ENCODE measurements at places on chromosomes 16 and 17.

DNA sequence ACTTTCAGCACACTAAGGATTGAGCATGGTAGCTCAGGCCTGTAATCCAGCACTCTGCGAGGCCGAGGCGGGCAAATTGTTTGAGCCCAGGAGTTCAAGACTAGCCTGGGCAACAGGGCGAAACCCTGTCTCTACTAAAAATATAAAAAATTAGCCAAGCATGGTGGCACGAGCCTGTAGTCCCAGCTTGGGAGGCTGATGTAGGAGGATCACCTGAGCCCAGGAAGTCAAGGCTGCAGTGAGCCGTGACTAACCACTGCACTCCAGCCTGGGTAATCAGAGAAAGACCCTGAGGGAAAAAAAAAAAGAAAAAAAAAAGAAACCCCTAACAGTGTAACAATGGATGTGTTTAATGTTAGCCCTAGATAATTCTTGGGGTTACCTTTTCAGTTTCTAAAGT lies 24.0 kb downstream of the PARN start:
- no peak for DNase-seq

GRCh38 chr16:1770328-1771187 lies 785 bp downstream of the NME3 start:
- DNase-seq, result no peak

DNA sequence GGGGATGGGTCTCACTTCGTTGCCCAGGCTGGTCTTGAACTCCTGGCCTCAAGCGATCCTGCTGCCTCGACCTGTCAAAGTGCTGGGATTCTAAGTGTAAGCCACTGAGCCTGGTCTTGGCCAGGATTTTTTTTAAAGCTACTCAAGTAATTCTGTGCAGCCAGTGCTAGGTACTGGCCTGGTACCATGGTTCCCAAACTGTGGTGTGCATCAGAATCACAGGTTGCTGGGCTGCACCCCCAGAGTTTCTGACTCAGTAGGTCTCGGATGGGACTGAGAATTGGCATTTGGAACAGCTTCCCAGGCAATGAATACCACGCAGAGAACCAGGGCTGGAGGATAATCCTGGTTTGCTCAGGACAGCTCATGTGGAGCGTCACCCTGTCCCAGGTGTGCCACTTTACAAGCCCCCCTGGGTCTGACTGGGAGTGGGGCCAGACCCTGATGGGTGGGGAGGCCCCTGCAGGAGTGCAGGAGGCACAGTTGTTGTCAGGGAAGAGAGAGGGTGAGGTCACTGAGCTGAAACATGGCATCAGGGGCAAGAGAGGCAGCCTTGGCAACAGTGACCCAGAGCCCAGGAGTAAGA lies 10.7 kb upstream of the MRPS23 start:
- no peak for DNase-seq

GRCh38 chr17:78249818-78250806 lies 18.7 kb downstream of the TMEM235 start:
- DNase-seq, result no peak

DNA sequence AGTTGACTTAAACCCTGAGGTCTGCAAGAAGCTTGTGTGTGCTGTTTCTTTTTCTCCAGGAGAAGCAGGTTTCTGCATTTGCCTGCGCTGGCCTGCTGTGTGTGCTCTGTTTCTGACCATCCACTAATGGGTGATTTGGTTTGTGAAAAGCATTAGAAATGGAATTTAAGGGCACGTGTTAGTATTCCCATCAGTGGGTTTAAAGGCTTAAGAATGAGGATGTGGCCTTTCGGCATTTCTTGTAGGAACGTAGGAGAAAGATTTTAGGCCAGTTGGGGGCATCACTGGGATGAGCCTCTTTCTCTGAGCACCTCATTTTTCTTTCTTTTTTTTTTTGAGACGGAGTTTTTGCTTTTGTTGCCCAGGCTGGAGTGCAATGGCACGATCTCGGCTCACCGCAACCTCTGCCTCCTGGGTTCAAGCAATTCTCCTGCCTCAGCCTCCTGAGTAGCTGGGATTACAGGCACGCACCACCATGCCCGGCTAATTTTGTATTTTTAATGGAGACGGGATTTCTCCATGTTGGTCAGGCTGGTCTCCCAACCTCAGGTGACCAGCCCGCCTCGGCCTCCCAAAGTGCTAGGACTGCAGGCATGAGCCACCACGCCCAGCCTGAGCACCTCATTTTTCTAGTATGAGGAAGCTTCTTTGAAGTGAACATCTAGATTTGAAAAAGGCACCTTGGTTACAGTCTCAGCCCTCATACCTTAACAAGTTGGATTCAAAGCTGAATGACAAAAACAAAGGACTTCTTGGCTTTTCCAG lies 110.3 kb downstream of the BANP start:
- no peak for DNase-seq

GRCh38 chr17:8187517-8188262 lies 2.3 kb downstream of the BORCS6 start:
- peak; percentile 99 for DNase-seq

GRCh38 chr17:41781404-41782110 lies 5.0 kb downstream of the JUP start:
- no peak for DNase-seq

GRCh38 chr16:59047114-59047513 lies 313.0 kb upstream of the GOT2 start:
- no peak for DNase-seq

DNA sequence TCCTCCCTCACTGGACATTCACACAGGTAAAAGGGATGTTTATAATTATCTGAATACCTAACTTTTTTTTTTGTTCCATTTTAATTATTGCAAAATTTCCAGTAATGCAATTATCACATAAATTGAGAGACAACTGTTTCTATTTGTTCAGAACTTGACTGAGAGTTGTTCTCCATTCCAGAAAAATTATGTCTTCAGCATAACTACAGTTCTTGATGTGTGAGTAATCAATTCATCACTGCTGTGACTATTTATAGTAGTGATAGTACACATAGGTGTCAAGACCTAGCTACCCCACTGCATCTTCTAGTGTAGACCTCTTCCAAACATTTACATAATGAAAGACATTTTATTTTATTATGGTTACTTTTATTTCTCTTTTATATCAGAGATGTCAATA lies 5.8 kb upstream of the TNRC6A start:
- no peak for DNase-seq

- peak; percentile 36 for DNase-seq
These were observed 92.6 kb downstream of the DNAH17 start for GRCh38 chr17:78484271-78485246.

DNA sequence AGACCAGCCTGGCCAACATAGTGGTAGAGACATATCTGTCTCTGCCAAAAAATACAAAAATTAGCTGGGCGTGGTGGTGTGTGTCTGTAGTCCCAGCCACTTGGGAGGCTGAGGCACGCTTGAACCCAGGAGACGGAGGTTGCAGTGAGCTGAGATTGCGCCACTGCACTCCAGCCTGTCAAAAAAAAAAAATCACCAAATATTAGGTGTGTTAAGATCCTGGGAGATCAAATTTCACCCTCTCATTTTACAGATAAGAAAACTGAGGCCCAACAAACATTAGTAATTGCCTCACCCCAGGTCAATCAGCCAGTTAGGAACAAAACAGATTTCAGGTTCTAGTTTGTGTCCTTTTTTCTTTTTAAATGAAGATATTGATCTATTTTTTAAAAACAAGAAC lies 116.7 kb downstream of the MSI2 start:
- no peak for DNase-seq

DNA sequence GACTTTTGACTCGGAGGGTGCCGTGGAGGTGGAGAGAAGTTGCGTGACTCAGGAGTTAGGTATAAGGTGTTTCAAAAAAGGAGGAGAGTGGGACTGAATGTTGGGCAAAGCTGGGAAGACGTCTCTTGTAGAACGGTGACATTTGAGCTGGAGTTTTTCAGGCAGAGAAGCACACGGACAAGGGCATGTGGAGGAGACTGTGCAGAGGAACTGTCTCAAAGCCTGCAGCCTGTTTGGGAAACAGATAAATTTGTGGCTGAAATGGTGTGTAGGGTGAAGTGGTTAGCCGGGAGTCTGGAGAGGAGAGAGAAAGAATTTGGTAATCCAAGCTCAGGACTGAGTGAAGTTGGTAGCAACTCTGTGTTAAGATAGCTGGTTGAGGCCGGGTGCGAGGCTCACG lies 9.8 kb downstream of the USP10 start:
- no peak for DNase-seq

DNA sequence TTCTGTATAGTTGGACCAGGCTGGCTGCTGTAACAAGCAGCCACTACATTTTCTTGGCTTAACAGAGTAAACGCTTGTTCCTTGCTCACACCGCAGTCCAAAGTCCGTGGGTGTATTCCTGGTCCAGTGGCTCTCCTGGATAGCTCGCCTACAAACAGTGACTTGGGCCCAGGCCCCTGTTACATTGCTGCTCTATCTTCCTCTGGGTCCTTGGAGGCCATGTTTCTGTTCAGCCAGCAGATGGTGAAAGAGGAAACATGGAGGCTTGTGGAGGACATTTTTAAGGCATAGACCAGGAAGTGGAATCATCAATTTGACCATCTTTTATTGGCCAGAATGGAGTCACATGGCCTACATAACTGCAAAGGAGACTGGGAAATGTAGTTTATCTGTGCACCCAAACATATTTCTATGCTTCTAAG lies 55.1 kb downstream of the ATP2C2 start:
- DNase-seq, result peak; percentile 49

DNA sequence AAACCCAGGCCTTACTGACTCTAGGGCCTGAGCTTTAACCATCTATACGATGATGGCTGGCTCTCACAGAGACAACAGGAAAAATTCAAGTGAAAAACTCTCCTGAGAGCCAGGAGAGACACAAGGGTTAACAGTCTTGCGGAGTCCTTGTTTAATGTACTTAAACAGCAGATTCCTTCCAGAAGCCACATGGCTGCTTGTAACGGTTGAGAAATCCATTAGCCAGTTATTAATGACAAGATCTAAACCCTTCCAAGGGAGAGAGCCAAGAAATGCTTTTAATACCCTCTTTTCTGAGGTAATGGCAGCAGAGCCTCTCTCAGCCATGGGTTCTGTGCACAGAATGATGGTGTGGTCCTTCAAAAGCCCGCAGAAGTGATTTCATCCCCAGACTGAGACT lies 5.2 kb upstream of the ALDOA start:
- no peak for DNase-seq

- DNase-seq, result peak; percentile 55
These were observed 2.2 kb downstream of the DPEP1 start for GRCh38 chr16:89615596-89616090.

- no peak for DNase-seq
These were observed 41.8 kb downstream of the MYO18A start for GRCh38 chr17:29138184-29138955.

DNA sequence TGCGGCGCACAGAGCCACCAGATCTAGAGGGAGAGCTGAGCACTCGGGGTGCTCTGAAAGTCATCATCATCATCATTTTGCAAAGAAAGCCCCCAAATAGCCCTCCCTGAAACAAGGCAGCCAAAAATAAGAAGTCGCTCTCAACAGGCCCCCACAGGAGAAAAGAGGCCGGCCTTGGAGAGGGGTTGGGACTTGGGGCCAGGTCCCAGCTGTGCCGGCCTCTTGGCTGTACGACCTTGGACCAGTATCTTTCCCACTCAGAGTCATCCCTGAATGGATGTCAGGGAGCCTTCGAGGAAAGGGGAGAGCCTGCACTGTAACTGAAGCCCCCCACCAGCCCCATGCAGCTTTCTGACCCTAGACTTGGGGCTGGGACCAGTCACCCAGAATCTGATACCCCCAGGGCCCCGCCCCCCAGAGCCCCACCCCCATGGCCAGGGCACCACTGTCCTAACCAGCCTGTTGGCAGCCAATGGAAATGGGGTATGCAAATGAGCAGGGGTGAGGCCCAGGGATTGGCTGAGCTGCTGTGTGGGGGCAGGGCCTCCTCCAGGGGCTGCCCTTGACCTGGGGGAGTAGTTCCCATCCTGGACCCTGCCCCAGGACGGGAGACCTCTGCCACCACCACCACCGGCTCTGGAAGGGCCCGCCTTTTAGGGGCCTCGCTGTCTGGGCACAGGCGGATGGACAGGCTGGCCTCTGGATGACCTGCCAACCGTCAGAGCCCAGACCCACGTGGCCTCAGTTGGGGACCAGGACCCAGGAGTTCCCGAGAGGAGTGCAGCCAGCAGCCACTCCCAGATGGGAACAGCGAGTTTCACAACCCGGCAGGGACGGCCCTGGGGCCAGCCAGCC lies 15.4 kb downstream of the ZFPM1 start:
- peak; percentile 48 for DNase-seq

GRCh38 chr16:77514500-77515220 lies 79.8 kb upstream of the ADAMTS18 start:
- DNase-seq, result no peak

DNA sequence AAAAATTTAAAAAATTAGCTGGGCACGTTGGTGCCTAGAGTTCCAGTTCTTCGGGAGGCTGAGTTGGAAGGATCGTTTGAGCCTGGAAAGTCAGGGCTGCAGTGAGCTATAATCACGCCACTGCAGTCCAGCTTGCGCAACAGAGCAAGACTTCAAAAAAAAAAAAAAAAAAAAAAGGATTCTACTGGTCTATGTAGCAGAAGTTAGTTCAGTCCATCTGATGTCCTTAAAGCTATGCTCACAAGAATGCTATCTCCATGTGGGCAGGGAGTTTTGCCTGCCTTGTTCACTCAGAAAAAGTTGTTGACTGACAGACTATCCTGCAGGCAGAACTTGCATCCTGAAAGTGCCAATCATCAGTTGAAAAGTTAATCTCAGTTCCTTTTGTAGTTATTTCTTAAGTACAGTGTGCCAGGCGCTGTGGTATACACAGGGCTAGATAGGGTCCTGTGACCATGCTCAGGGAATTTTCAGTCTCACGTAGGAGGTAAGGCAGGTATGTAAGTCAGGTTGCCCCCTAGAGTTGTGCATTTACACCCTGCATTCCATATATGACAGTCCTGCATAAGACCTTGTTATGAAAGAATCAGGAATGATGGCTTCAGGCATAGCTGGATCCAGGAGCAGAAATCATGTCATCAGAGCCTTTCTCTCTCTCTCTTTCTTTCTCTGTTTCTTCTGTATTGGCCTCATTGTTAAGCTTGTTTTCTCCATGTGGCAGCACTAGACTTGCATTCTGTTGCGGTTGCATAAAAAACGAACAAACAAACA lies 7.6 kb downstream of the SYT17 start:
- DNase-seq, result peak; percentile 37

DNA sequence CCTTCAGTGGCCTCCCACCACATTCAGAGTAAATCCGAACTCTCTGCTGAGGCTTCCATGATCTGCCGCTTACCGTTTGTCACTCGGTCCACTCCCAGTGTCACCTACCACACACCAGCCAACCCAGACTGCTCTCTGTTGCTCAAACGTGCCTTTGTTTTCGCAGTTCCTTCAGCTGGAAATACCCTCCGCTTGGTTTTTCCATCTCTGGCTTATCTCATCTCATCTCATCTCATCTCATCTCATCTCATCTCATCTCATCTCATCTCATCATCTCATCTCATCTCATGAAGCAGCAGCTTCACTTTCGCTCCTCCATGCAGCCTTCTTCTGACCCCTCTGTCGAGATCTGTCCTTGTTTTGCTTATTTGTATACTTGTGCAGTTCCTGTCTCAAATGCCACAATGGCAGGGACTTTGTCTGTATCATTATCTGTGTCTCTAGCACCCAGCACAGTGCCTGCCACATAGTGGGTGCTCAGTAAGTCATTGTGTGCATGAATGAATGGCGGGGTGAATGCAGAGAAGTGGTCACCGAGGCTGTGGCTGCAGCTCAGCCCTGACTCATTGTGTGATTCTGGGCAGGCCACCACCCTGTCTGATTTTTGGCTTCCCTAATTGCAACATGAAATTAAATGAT lies 3.8 kb upstream of the SNX20 start:
- DNase-seq, result no peak

- DNase-seq, result no peak
These were observed 28.8 kb downstream of the NLRC3 start for GRCh38 chr16:3548445-3548844.

GRCh38 chr16:19169082-19169639 lies 1.1 kb downstream of the SYT17 start:
- no peak for DNase-seq

- no peak for DNase-seq
These were observed 30.0 kb upstream of the ADGRG1 start for GRCh38 chr16:57598437-57598836.
